MV-4-11 (cell line): ENCODE measurements at places on chromosomes 1 and 21.
A peak's percentile ranks its signal among the peaks of the same experiment; 100 is the strongest.

DNA sequence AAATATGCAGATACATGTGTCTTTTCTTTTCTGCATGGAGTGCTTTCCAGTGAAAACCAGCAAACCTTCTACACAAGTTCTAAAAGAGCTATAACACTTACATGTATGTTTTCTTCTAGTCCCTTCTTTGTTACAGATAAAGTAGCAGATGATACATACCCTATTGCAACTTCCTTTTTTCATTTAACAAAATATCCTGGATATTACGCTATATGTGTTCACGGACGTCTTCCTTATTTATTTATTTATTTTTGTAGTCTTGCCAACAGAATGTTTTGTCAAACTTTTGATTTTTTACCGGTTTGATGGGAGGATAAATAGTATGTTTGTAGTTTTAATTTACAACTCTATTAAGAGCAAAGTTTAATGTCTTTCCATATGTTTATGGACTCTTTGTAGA lies 5.2 kb upstream of the GALNT2 start:
- DNase-seq = no peak

DNA sequence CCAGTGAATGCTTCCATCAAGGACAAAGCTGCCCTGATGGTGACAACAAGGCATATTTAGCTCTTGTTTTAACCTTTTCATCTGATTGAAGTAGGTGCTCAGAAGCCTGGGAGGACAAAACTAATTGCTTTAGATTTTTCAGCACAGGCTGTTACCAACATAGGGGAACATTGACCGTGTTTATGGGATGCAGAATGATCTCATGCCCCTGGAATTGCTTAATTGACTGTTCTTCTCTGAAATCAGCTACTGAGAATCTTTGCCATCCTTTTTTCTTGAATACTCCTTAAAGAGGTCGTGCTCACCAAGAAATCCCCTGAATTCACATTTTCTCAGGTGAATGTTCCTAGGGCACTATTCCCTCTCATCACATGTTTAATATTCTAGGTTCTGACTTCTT lies 95.9 kb upstream of the CCDC190 start:
- DNase-seq = no peak

GRCh38 chr21:39029900-39030884 lies 153.1 kb downstream of the PSMG1 start:
- no peak for DNase-seq

- peak; percentile 70 for DNase-seq
These were observed 6.1 kb downstream of the SMG5 start for GRCh38 chr1:156276532-156276931.

- no peak for DNase-seq
These were observed 24.8 kb downstream of the LYPD8 start for GRCh38 chr1:248730507-248731335.

GRCh38 chr1:31201931-31202360 lies 37.7 kb downstream of the NKAIN1 start:
- DNase-seq = no peak

DNA sequence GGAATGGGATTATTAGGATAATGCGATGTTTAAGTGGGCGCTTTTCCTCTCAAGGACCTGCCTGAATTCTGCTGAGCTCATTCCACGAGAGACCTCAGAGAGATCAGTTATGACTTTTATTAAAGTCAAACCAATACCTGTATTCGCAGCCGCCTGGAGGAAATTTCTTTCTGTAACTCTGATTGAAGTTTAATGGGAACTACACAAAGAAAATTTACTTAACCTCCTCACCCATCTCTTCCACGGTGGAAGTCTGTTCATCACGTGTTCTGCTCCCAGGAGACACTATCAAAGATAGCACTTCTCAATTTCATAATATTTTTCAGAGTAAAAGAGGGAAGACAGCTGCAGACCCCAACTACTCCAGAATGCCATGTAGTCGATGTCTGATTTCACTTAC lies 334.7 kb upstream of the POU3F1 start:
- no peak for DNase-seq

GRCh38 chr1:242534753-242535152 lies 10.3 kb upstream of the PLD5 start:
- DNase-seq = no peak

- DNase-seq = peak; percentile 14
These were observed 61.1 kb downstream of the XCL1 start for GRCh38 chr1:168637350-168637991.

- DNase-seq = no peak
These were observed 26.0 kb downstream of the RCOR3 start for GRCh38 chr1:211285196-211285595.

DNA sequence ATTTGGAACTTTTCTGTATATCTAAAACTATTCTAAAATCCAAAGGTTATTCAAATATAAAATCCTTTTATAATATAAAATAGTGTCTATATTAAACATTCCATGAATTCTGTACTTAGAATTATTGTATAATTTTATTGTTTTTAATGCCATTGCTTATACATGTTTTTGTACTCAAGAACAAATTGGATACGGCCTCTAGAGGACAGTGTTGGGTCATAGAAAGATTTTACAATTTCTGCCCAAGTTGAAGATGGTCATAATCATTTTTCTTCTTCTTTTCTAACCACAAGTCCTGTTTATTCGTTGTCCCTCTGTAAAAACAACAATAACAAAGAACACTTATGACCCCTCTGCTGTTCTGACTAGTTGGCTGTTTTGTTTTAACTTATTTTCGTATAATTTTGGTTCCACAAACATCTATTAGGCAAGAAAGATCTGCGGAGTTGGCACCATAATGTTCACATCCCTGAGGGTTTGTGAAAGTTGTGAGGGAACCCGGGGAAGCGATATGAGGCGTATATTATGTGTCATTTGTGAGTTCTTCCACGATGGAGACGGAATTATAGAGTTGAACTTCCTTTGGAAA lies 75.7 kb upstream of the KIF26B start:
- peak; percentile 15 for DNase-seq

GRCh38 chr1:115193046-115193828 lies 103.9 kb upstream of the TSPAN2 start:
- no peak for DNase-seq

GRCh38 chr1:203371288-203371687 lies 20.4 kb upstream of the FMOD start:
- DNase-seq = no peak

- no peak for DNase-seq
These were observed 52.6 kb downstream of the MT1HL1 start for GRCh38 chr1:236951672-236952071.

DNA sequence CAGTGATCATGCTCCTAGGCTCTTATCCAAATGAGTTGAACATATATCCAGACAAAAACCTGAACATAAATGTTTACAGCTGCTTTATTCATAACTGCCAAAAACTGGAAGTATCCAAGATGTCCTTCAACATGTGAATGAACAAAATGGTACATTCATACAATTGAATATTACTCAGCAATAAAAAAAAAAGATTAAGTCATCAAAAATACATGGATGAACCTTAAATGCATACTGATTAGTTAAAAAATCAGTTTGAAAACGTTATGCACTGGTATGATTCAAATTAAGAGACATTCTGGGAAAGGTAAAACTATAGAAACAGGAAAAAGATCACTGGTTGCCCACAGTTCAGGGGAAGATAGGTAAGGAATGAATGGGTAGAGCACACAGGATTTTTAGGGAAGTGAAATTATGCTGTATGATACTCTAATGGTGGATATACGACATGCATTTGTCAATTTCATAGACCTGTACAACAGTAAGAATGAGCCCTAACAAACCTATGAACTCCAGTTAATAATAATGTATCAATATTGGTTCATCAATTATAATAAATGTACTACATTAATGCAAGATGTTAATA lies 3.1 kb downstream of the LRRC40 start:
- DNase-seq = peak; percentile 30

DNA sequence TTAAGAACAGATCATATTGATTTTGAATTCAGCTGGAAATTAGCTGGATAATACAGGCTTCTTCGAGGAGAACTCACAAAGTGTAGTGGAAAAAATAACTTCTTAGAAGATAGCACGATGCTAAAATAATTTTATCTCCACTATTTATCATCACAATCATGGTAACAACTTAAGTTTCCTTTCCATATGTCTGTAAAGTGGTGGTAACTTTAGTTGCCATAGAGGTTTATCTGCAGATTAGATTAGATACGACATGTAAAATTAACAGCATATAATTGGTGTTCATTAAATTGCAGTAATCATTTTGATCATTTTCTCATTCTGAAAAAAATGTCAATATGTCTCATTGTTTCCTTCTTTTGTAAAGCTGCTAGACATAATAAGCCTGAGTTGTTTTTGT lies 921.5 kb downstream of the KCNT2 start:
- no peak for DNase-seq

DNA sequence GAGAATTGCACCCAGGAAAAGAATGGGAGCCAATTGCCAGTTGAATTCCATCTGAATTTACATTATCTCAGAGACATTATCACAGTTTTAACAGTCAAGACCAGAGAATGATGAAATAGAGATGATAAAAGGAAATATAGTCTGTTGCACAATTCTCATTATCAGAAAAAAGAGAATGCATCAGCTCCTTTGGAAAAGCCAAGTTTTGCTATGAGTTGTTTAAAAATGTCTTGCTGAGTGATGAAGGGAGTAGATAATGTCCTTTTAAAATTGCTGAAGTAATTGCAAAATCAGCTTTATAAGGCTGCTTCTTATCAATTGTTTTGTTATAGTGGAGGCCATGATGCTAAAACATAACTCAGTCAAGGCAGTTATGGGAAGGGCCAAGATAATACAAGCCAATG lies 37.9 kb upstream of the EEIG2 start:
- peak; percentile 47 for DNase-seq

- DNase-seq = peak; percentile 61
These were observed 55.0 kb downstream of the SLC35D1 start for GRCh38 chr1:66998972-66999371.
